ENCODE measurements at places on chromosomes 13 and 19.

- DNase-seq = no peak
These were observed 142.3 kb upstream of the TSC22D1 start for GRCh38 chr13:44718467-44718866.

- DNase-seq = no peak
These were observed 26.9 kb downstream of the SIPA1L3 start for GRCh38 chr19:37933937-37934358.

- DNase-seq = no peak
These were observed 128.9 kb downstream of the B3GLCT start for GRCh38 chr13:31328549-31329235.

DNA sequence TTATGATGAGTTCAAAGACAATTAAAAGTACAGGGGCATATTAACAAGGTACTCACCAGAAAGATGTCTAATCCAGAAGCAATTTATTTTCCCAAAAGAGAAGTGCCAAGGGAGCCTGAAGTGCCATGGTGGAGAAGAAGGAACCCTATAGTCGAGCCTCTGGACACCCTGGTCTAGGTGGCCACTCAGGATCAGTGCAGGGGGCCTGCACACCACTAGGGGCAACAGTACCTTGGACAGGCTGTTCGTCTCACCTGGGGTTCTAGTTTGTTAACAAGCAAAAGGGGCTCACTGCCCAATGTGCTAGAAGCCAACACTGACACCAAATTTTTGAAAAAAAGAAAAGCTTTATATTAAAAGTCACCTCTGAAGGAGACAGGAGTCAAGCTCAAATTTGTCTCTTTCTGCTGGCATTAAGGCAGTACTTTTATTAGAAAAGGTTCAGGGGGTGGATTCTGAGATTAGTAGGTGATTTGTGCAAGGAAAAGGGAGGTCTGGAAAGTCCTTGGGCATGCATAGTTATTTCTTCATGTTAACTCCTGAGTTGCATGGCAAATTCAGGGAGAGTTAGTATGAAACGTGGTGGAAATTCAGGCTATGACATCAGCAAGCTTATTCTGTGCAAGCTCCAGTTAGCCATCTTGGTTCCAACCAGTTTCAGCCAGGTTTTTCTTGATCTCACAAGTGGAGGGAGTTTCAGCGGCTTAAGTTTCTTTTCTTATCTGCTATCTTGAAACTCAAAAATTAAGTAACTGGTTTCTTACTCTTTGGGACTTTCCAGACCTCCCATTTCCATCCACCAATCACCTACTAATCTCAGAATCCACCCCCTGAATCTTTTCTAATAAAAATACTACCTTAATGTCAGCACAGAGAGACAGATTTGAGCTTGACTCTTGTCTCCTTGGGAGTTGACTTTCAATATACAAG is 884 bp upstream of the CBY2 start:
- DNase-seq = no peak

DNA sequence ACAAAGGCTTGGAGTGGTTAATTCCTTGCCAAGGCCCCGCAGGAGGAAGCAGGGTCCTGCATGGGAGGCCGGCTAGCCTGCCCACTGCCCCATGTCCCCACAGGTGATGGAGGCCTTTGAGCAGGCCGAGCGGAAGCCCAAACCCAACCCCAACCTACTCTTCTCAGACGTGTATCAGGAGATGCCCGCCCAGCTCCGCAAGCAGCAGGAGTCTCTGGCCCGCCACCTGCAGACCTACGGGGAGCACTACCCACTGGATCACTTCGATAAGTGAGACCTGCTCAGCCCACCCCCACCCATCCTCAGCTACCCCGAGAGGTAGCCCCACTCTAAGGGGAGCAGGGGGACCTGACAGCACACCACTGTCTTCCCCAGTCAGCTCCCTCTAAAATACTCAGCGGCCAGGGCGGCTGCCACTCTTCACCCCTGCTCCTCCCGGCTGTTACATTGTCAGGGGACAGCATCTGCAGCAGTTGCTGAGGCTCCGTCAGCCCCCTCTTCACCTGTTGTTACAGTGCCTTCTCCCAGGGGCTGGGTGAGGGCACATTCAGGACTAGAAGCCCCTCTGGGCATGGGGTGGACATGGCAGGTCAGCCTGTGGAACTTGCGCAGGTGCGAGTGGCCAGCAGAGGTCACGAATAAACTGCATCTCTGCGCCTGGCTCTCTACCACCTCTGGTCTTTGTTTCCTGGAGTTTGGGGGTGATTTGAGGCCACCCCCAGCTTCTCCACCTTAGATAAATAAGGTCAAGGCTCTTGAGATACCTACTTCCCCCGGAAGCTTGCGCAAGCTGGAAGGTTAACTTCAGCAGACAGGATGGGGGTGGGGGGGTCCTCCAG is 2.6 kb downstream of the B3GNT8 start:
- DNase-seq = no peak
